ENCODE measurements at places on chromosomes 6 and 20.
A peak's percentile ranks its signal among the peaks of the same experiment; 100 is the strongest.

GRCh38 chr20:20712004-20712473 lies 405 bp downstream of the RALGAPA2 start:
- DNase-seq, result peak; percentile 38

- DNase-seq, result no peak
Measured at GRCh38 chr6:131059486-131059885, 3.6 kb downstream of the EPB41L2 start.

DNA sequence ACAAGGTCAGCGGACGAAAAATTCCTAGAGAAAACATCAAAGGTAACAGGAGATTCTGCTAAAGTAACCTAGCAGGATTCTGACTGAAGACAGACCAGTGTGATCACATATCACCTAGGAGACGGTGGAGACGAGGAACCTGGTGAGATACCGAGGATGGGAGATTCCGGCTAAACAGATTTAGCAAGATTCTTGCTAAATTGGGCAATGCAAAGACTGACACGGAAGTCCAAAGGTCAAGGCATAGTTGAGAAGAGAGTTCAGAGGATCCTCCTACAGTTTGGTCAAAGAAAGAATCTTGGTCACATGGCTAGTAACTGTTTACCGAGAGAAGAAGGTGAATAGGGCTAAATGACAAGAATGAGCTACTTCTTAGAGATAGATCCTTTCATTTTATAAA lies 61.1 kb downstream of the TMEM170B start:
- DNase-seq, result peak; percentile 94

DNA sequence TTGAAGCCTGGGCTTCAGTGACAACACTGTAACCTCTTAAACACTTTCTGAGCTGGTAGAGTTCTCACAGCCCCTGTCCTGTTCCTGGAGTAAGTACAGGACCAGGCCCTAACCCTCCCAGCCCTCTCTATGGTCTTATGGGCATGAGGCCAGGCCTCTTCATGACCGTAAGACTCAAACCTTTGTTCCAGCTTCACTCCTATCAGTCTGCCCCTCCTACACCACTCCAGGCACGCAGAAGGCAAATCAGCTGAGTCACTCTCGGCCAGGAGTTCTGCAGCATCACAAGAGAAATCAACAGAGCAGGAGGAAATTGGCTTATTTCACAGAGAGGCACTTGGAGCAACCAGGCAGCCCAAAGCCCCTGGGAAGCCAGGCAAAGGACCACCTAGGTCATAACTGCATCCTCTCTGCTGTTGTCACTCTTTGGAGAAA lies 25.3 kb upstream of the CHD6 start:
- peak; percentile 78 for DNase-seq

DNA sequence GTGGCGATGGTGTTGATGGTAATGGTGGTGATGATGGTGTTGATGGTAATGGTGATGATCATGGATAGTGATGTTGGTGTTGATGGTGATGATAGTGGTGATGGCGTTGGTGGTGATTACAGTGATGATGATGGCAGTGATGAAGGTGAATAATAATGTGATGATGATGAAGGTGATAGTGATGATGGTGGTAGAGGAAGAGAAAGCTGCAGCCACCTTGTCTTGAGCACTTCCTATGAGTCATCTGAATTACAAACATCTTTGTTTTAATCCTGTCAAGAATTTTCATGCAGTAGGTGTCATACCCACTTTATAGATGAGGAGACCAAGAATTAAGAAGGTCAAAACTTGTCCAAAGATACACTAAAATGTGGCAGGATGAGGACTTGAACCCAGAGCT lies 242.4 kb downstream of the TAF4 start:
- DNase-seq, result no peak

DNA sequence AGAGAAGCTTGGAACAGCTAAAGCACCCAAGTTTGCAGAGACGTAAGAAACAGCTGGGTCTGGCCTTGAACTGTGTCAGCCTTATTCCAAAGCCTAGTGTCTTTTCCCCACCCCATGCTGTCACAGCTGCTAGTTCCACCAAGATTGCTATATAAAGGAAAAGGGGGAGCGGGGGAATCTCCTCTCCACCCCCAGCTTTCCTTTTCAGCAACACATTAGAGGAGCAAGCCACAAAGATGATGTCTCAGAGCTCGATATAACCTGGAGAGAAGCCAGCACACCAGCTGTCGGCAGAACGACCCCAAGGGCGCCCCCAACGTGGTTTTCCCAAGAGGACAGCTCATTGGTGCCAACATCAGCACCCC lies 36.5 kb downstream of the ATP9A start:
- no peak for DNase-seq

- DNase-seq, result peak; percentile 87
Measured at GRCh38 chr20:48921883-48922820, 641 bp downstream of the ARFGEF2 start.

- DNase-seq, result no peak
Measured at GRCh38 chr6:42332916-42333315, 115.3 kb upstream of the MRPS10 start.

GRCh38 chr6:19311786-19312185 lies 525.4 kb upstream of the ID4 start:
- no peak for DNase-seq

DNA sequence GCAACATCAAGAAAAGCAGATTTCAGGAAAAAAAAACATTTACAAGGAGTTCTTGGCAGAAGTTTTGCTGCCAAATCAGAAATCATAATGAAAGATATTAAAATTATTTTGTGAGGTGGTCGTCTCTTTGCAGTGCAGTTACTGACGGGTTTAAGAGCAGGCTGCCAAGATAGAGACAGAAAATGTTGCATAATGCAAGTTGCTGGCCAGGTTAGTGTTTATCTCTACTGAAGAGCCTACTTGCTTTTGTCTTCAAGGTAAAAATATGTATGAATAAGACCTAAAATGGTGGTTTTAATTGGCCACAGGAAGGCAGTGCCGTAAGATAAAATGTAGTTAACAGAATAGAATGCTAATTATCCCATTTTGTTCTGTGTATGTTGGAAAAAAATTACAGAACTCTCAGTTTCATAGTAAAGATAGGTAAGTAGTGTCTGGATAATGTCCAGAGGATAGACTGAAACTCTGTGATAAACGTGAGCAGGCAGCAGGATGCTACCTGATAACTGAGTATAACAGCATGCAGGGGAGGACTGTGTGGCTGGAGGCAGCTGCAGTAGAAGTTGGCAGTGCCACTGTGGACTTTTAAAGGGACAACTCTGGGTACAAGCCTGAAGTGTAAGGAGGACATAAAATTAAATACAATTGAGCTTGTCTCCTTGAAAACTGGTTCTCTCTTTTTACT lies 13.9 kb downstream of the FOXO3 start:
- DNase-seq, result no peak

DNA sequence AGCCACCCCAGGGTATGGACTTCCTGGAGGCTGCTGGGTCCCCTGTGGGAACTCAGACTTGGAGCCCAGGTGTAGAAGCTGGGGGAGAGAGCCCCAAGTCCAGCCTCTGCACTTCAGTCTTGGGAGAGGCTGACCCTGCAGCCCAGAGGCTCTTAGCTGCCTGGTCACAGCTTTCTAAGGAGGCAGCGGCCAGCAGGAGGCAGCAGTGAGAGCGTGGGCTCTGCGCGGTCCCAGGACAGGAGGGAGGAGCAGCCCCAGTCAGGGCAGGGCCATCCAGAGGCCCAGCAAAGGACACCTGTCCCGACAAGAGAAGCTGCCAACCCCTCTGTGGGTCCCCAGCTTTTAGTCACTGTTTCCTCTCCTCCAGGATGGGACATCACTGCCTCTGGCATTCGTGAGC lies 9.4 kb downstream of the TREML2 start:
- no peak for DNase-seq

- no peak for DNase-seq
Measured at GRCh38 chr6:3425574-3425973, 31.3 kb downstream of the SLC22A23 start.

GRCh38 chr6:129546702-129547101 lies 163.3 kb downstream of the ARHGAP18 start:
- no peak for DNase-seq

DNA sequence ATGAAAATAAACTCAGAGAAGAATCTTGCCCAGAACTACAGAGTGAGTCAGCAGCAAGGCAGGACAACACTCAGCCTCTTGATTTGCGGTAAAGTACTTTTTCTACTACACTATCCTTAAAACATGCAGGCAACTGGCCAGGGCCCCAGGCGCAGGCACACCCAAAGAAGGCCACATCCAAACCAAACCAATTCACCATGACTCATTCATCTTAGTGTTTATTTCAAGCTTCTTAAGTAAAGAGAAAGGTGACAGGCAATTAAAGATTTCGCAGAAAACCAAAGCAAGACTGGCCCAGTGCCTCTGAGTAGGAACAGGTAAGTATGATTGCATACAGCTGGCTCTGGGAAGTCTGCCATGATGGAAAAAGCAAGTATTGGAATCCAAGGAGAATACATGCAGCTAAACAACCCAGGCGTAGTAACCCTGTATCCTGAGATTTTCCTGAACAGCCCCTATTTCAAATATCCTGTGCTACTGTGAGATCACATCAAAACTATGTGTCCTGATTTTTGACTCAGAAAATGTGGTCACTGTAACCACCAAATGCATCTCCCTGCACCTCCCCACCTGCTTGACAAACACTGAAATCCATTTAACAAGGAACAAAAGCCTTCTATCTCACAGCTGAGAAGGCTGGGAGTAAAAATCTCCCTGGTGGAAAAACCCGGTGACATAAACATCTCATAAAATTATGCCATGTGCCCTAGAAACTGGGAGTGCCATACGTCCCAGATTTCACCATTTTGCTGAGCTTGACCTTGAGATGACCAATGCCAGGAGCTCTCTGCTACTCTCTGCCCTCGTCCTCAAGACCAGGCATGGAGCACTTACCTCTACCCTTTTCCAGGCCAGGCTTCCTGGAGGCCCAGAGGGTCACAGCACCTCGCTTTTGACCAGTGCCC lies 12.4 kb downstream of the WFDC3 start:
- no peak for DNase-seq

DNA sequence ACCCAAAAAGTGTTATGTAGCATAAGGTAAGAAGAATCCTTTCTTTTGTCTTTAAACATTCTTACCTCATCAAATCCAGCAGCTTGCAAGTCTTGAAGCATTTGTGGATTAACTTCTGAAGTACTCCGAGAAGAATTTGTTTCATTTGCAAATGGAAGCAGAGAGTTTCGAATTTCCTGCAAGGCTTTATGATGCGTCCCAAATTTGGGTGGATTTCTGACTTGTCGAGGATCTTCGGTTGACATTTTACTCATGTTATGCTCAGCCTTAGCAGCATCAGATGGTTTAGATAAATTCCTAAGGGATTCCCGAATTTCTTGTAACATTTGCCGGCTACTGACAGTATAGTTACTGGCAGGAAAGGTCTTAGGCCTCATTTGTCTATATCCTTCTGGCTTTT lies 16.2 kb downstream of the LATS1 start:
- no peak for DNase-seq

GRCh38 chr6:13289789-13290318 lies 38.5 kb downstream of the TBC1D7 start:
- DNase-seq, result peak; percentile 87

- no peak for DNase-seq
Measured at GRCh38 chr20:51036827-51037531, 14.1 kb upstream of the KCNG1 start.

DNA sequence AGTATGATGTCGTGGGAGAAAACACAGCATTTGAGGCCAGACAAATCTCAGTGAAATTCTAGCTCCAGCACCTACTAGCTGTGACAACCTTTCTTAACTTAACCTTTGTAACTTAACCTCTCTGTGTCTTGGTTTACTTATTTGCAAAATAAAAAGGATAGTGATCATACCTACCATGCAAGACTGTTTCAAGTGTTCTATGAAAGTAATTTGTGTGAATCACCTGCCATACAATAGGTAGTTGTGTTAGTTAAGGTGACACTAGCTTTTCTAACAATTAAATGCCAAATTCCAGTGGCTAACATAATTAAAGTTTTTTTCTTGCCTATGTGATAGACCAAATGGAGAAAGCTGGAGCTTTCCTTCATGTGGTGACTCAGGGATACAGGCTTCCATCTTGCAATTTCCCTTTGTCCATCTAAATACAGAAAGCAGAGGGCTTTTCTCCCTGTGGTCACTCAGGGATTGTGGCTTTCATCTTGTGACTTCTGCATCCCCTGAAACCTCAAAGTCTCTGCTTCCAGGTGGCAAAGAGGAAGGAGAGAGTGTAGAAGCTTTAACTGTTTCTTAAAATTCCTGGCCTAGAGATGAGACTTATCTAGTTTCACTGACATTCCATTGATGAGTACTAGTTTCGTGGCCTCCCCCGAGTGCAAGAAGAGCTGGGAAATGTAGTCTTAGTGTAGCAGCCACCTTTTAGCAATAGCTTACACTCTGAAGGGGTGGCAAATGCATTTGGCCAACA lies 311.4 kb downstream of the CLIC5 start:
- no peak for DNase-seq

- no peak for DNase-seq
Measured at GRCh38 chr20:35791821-35792220, 20.0 kb downstream of the PHF20 start.

DNA sequence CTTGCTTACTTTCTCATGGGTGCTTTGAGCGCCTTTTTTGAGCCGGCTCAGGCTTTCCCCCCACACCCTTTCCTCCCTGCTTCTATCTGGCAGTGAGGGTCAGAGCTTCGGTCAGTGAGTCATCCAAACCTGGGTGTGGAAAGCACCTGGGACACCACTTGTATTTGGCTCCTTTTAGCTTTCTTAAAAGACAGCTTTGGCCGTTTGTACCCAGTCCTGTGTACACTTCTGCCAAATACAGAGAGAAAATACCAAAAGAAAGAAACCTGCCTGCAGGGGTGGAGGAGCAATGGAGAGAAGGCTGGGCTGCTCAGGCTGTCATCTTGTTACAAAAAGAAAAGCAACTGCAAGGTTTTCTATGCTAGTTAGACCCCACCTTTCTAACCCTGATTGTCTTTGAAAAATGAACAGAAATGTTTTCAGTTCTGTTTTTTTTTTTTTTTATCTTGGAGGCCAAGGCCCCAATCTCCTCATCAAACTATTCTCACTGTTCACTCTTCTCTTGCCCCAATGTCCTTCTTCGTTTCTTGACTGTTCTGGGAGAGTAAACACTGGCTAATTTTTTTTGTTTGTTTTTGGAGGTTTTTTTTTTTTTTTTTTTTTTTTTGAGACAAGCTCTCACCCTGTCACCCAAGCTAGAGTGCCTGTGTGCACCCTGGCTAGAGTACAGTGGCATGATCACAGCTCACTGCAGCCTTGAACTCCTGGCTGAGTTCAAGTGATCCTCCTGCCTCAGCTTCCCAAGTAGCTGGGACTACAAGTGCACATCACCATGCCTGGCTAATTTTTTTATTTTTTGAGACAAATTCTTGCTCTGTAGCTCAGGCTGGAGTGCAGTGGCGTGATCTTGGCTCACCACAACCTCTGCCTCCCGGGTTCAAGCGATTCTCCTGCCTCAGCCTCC lies 76.4 kb downstream of the SSR1 start:
- no peak for DNase-seq

DNA sequence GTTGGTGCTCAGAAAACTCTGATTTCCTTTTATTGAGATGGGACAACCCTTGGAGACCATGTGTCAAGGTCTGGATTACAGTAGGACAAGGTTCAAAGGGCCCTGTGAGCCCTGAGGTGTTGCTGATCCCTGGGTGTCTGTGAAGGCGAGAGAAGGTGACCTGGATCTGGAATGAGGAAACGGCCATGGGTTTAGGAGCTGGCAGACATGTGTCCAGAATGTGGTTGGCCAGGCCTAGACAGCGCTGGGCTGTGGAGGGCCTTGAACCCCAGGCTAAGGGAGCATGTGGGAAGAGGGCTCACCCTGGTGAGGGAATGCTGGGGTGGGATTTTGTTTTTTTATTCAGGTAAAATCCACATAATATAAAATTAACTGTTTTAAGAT lies 24.9 kb downstream of the PCMTD2 start:
- DNase-seq, result no peak

GRCh38 chr6:134146268-134147033 lies 94.0 kb upstream of the SLC2A12 start:
- no peak for DNase-seq

All from Caco-2 (cell line).